ENCODE measurements at places on chromosomes 2 and 18. TPM values are rescaled to one million over a fixed set of nuclear protein-coding genes. Genes with fewer than 3 reads are reported as not detected.

Gene ANKRD30BL
- total RNA-seq, result 27.9 TPM

DNA sequence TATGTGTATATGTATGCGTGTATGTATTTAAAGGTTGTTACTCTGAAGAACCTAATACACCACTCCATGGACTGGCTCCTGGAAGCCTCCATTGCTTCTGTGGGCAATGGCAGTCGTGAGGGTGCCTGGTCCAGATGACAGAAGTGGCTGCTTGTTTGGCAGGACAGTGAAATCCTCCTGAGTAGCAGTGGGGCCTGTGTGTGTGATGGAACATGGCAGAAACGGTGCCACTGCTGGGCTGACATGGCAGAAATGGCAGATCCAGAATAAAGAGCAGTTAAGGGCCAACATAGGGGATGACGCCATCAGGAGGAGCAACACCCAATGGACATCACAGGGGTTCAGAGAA lies 6.1 kb upstream of the CPLX4 start:
- no peak for DNase-seq

DNA sequence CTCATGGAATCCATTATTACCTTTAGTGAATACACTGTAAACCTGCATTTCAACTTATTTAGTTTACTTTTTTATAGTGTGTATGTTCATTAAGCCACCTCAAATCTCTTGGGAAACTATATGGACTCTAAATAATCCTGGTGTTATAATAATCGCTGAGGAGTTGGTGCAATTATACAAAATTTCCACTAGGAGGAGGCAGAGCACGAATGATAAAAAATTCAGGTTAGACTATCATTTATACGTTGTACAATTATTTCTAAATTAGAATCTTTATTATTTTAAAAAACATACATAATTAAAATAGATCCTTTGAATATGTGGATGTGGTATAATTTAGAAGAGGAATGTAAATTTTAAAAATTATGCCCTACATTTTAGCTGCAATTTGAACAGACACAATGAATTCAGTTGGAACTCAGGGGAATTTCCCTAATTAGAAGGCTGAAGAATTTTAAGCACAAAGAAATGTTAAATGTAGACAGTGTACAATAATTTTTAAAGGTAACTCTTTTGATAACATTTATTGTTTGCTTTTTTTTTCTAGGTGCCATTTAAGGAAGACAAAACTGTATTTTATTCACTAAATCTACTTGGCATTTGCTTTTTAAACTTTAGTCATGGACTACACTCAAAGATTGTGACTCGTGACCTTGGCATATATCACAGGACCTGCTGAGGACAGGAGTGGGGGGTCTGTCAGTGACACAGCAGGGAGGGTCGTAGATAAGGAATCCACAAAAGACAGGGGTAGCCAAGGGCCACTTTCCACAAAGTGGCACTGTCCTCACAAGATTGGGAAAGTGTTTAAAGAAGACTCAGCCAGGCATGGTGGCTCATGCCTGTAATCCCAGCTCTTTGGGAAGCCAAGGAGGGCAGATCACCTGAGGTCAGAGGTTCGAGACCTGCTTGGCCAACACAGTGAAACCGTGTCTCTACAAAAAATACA lies 45.5 kb downstream of the RAB12 start:
- DNase-seq, result no peak

Gene DNER
- 86.7 TPM for total RNA-seq

Gene CCDC68
- 0.62 TPM for total RNA-seq

DNA sequence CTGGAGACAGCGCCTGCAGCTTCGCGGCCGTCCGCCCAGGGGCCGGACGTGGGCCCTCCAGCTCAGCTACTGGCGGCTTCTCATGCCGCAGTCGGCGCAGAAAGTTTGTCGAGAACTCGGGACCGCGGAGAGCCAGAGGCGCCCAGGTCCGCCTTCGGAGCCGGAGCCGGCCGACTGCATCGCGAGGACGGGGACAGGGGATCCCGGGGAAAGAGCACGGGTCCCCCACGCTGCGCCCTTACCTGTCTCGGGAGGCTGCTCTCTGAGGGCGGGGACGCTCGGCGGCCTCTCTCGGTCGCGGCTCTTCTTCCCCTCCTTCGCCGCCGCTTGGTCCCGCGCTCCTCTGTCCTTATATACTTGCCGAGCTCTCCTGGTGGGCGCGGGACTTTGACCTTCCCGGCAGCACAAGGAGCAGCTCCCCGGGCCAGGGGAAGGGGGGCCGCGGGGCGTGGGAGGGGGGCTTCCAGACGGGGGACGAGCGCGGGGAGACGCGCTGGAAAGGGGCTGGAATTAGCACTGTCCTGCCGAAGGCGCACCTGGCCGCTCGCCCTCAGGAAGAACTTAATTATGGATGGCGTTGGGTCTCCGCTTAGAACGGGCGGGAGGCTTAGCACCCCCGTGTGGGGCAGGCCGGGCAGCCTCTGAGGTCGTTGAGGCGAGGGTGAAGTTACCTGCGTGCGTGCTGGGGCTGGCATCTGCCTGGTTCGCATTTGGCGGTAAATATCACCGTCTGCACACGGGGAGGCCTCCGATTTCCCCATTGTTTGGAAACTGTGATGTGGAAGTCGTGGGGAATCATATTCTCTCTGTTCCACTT lies at the start of gene POMC:
Gene POMC, minus strand, starts transcription at position 325 of the 817 bp plus-strand sequence. CDS start 3,808 bp downstream, outside the sequence.
- DNase-seq, result no peak

GRCh38 chr2:172373766-172374165 lies 53.6 kb upstream of the ITGA6 start:
- no peak for DNase-seq

Gene HPCAL1
- 19.0 TPM for total RNA-seq

DNA sequence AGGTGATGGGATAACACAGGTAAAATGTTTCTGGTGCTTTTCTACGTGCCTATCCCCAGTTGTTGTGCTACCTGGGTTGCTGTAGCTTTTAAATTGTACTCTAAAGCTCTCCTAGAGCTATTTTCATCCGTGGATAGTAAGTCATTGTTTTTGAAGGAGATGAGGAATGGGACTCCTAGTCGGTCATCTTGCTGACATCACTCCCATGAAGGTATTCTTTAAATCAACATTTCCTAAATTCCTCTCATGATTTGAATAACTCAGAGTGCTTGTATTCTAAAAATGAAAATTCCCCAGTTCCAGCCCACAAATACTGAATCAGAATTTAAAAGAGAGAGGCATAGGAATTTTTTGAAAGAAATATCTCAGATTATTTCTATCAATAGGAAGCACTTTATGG lies 44.3 kb downstream of the CCDC148 start:
- DNase-seq, result no peak

- no peak for DNase-seq
Observed at GRCh38 chr2:52342458-52342857, 1310.5 kb upstream of the NRXN1 start.

DNA sequence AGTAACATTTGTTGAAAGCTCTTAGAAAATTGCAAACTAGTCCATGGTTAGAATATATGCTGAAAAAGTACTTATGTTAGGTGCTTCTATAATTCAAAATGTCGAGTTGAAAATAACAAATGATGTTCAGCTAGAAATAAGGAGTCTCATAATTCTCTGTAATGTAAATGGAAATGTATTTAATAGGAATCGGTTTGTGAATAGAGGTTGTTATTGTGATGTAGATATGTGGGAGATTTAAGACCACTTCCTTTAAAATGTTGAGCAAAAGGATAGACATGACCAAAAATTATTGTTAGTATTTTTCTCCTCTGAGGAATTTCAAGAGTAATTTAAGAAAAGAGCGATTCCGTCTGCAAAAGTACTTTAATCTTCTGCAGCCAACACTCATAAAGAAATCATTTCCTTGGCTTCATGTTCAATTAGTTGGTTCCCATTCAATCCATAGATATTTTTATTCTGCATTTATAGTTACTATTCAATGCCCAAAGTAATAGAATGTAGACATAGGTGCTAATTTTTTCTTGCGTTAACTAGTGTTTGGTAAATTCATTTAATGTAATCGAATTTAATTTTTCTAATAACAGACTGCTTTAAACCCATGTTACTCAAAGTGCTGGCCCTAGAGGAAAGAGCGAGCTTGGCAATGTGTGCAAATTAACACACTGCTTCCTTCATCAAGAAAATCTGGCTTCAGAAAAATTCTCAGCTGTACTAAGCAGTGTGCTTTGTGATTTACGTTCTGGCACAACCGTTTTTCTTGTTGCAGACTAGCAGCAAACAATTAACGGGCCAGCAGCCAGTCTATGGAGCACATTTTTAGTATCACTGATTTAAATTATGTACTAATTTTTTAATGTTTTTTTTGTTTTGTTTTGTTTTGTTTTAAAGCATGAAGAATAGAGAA lies 32.2 kb downstream of the FN1 start:
- DNase-seq, result no peak
